ENCODE measurements at places on chromosomes 2 and 18. TPM values are rescaled to one million over a fixed set of nuclear protein-coding genes. Genes with fewer than 3 reads are reported as not detected.

DNA sequence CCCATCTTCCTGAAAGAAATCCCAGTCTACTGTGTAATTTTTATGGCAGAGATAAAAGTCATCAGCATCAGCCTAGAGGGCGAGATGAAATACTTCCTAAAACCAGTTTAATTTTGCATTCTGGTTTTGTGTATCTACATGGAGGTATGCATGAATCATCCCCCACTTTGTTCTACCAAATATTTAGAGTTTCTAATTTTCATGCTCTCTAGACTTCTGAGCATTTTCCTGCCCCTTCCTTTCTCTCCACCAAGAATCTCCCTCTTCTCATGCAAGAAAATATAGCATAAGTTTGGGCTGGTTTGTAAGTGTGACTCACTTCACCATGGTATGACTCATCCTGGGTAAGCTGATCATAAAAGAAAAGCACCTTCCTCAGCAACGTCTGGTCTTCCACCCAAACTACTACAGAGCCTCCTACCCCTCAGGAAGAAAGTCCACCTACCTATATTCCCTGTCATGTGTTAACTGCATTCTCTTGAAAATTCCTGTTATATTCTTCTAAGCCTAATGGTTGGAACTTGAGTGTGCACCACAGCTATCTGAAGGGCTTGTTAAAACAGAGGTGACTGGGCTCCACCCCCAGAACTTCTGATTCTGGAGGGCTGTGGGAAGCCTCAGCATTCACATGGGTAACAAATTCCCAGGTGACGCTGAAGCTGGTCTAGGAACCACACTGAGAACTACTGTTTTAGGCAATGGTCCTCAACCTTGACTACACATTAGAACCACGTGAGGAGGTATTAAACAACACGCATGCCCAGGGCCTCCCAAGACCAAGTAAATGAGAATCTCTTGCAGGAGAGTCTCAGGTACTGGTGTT lies 37.4 kb upstream of the RAPGEF4 start:
- H3K27ac ChIP-seq: no peak overlapping the region
- no peak overlapping the region for H3K4me3 ChIP-seq
- H3K36me3 ChIP-seq: peaks cover 18% of the 10 kb centered on the region
- H3K27me3 ChIP-seq: peaks cover 3% of the 10 kb centered on the region

DNA sequence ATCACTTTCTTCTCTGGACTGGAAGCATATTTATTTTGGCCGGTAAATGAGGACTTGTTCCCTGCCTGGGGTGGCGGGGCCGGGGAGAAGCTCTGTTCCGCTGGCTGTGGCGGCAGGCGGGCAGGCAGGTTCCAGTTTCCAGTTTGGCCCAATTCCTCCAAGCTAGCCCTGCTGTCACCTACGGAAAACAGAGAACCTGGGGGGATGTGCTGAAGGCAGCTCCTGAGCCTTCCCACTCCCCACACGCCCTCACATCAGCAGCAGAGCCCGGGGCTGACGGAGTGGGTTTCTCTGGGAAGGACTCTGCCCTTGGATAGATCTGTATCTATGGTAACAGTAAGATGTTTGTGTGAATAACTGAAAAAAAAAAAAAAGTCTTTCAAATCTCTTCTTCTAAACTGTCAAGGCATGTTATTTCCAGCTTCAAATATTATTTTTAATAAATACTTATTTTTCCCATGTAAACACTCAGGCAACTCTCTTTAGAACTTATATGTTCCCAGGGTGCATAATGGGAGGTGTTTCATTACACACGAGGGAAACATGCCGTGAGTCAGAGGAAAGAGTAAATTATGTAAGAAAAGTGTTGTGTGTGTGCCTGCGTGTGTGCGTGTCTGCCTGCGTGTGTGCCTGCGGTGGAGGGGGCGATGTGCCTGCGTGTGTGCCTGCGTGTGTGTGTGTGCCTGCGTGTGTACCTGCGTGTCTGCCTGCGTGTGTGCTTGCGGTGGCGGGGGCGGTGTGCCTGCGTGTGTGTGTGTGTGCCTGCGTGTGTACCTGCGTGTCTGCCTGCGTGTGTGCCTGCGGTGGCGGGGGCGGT lies 116.1 kb upstream of the ZNF516 start:
- H3K4me1 ChIP-seq: peaks cover 18% of the 10 kb centered on the region
- H3K27ac ChIP-seq: no peak overlapping the region
- H3K4me3 ChIP-seq: no peak overlapping the region
- DNase-seq: no peak
- no peaks in the 10 kb centered on the region for H3K36me3 ChIP-seq
- H3K27me3 ChIP-seq: no peaks in the 10 kb centered on the region

Gene TOGARAM2
- total RNA-seq: 0.62 TPM

Gene SANBR
- 8.9 TPM for total RNA-seq

DNA sequence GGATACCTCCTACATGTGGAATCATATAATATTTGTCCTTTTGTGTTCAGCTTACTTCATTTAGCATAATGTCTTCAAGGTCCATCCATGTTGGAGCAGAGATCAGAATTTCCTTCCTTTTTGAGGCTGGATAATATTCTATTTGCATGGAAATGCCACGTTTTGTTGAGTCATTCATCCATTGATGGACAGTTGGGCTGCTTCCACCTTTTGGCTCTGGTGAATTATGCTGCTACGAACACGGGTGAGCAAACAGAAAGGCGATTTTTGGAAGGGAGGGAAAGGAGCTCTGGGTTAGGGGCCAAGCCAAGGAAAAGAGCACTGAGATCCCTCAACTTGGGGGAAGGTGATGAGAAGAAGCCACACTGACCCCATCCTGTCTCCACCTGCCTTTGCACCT lies 260.5 kb downstream of the TNS1 start:
- H3K27ac ChIP-seq: no peak overlapping the region
- H3K4me1 ChIP-seq: no peaks in the 10 kb centered on the region
- no peaks in the 10 kb centered on the region for H3K36me3 ChIP-seq
- H3K27me3 ChIP-seq: no peaks in the 10 kb centered on the region
- H3K4me3 ChIP-seq: no peak overlapping the region
- no peak for DNase-seq

- no peak overlapping the region for H3K4me3 ChIP-seq
- H3K36me3 ChIP-seq: no peaks in the 10 kb centered on the region
- H3K27me3 ChIP-seq: no peaks in the 10 kb centered on the region
Observed at GRCh38 chr18:63741769-63742168, 33.4 kb upstream of the SERPINB7 start.

- H3K4me3 ChIP-seq: no peak overlapping the region
- H3K27me3 ChIP-seq: no peaks in the 10 kb centered on the region
- H3K4me1 ChIP-seq: peaks cover 36% of the 10 kb centered on the region
Observed at GRCh38 chr18:58287353-58288274, 243.6 kb downstream of the NEDD4L start.

DNA sequence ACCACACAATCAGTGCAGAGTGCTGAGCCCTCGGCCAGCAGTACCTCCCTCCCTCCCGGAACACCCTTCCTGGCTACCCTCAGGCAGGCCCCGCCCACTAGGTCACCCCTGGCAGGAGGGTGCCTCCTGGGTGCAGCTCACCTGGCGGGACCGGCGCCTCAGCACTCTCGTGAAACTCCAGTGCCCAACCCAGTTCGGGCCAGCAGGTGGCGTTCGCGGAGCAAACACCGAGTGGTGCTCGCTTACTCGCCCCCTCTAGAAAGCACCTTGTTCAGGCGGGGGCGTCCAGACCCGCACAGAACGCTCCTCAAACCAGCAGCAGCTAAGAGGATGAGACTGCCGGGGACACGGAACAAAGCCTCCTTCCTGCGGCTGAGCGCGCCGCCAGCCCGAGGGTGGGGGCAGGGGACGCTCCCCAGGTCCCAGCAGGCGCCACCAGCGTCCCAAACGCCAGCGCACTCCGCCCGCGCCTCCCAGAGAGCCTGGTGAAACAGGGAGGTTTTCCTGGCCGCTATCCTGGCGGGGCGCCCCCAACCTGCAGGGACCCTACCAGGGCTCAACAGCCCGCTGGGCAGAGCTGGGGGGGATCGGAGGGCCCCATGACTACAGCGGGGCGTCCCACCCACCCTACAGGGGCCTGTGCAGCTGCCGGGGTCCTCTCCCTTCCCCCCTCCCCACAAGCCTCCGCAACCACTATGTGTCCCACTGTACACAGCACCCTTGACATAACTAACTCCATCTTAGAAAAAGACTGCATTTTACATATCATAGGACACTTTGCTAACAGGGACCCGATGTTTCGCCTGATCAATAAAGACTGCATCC lies 44.7 kb downstream of the MRPS5 start:
- H3K27me3 ChIP-seq: peaks cover 6% of the 10 kb centered on the region
- H3K4me3 ChIP-seq: peak overlapping the region; percentile 65
- no peaks in the 10 kb centered on the region for H3K36me3 ChIP-seq
- H3K4me1 ChIP-seq: peaks cover 24% of the 10 kb centered on the region
- peak; percentile 92 for DNase-seq

DNA sequence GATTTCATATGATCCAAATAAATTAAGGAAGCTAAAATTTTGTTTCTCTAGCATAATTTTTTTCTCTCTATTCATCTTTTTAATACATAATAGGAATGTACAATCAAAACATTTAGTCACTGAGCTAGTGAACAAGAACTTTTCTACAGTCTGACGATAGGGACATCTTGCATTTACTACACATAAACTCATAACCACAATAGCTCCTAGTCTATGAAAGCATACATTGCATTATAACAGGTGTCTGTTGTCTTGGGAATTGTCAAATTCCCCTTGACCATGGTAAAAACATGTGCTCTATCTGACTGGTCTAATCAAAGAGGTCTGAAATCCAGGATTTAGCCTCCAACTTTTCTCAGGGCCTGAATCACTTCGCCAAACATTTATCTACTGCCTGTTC lies 144.8 kb downstream of the FAM124B start:
- no peaks in the 10 kb centered on the region for H3K27me3 ChIP-seq
- H3K27ac ChIP-seq: no peak overlapping the region
- DNase-seq: no peak

DNA sequence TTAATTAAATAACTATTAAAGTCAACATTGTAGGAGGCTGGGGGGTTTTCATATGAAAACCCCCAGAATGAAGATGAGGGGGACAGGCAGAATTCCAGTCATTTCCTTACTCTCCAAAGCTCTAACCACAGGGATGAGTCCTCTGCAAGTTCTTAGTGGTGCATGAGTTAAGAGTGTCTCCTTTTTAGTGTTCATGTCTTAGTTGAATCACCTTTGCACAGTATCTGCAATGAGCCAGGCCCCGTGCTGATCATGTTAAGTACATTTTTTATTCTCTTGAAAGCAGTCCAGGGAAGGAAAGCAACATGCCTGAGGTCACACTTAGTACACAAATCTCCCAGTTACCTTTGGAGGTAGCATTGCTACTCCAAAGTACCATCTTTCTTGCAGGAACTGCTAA lies 25.7 kb upstream of the MSGN1 start:
- H3K27ac ChIP-seq: peak overlapping the region; percentile 16
- no peaks in the 10 kb centered on the region for H3K36me3 ChIP-seq
- peaks cover 16% of the 10 kb centered on the region for H3K4me1 ChIP-seq
- H3K27me3 ChIP-seq: no peaks in the 10 kb centered on the region
- no peak for DNase-seq

Gene SETBP1
- 9.6 TPM for total RNA-seq

DNA sequence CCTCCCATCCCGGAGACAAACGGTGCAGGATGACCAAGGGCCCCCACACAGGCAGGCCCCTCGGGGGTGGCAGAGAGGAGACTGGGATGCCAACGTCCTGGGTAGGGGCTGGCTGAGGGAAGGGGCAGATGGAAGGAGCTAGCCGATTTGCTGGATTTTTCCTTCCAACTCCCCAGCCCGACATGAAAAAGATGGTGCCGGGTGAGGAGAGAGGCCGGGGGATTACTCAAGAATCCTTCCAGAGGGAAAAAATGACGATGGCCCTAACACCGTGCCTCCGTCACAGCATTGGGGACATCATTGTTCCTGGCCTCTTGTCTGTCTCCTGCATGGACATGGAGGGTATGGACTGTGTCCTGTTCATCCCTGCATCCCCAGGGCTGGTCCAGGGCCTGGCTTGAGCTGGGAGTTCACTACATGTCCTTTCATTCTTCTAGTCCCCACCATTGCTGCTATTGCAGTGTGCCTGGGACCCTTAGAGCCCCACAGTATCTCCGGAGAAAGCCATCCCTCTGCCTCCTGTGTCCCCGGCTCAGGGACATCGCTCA lies 217.7 kb downstream of the TNS1 start:
- H3K36me3 ChIP-seq: peaks cover 16% of the 10 kb centered on the region
- H3K4me1 ChIP-seq: peaks cover 8% of the 10 kb centered on the region
- H3K4me3 ChIP-seq: no peak overlapping the region
- DNase-seq: no peak

- peak overlapping the region; percentile 55 for H3K27ac ChIP-seq
- no peak for DNase-seq
- peaks cover 55% of the 10 kb centered on the region for H3K4me1 ChIP-seq
- no peak overlapping the region for H3K4me3 ChIP-seq
- H3K36me3 ChIP-seq: peaks cover 3% of the 10 kb centered on the region
Observed at GRCh38 chr2:101127319-101128056, 23.7 kb downstream of the TBC1D8 start.

- peaks cover 4% of the 10 kb centered on the region for H3K27me3 ChIP-seq
- H3K4me3 ChIP-seq: peak within 1 kb of the TSS; percentile 79
- no peaks in the 10 kb centered on the region for H3K36me3 ChIP-seq
- peak within 1 kb of the TSS; percentile 58 for H3K27ac ChIP-seq
- peaks cover 23% of the 10 kb centered on the region for H3K4me1 ChIP-seq
Observed at GRCh38 chr2:238287737-238288649, at the start of gene PER2. Gene PER2 (minus strand): TSS chr2:238288610. CDS start chr2:238277936, 10,674 bp downstream.

DNA sequence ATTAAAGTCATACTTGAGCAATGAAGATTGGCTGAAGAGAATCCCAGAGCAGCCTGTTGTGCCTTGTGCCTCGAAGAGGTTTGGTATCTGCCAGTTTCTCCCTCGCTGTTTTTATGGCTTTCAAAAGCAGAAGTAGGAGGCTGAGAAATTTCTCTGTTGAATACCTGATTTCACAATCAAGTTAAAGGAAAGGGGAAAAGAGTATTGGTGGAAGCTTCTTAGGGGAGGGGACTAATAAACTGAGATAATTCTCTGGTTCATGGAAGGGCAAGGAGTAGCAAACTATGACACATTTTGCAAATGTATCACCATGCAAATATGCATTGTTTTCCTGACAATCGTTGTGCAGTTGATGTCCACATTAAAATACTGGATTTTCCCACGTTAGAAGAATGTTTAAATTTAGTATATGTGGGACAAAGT lies at the start of gene IL1B:
IL1B (minus strand) TSS at position 85 of the 423 bp plus-strand sequence. CDS start 550 bp downstream, outside the sequence.
- H3K4me1 ChIP-seq: peaks cover 22% of the 10 kb centered on the region
- no peak within 1 kb of the TSS for H3K4me3 ChIP-seq
- DNase-seq: no peak
- H3K27me3 ChIP-seq: peaks cover 15% of the 10 kb centered on the region
- no peaks in the 10 kb centered on the region for H3K36me3 ChIP-seq

DNA sequence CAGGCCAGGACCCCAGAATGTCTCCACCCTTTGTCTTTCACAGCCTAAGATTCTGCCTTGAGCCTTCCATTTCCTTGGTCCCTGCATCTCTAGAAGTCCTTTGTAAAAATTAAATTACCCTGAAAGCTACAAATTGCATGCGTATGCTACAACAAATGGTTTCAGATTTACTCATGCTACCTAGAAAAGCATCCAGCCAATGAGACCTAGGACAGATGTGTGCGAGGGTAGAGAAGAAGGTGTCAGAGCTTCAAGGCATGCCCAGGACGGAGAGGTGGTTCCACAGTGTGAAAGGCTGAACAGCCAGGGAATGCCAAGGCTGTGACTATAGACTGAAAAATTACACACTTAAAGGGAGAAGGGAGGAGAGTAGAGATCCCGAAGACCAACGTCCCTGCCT lies 40.2 kb downstream of the CCBE1 start:
- no peaks in the 10 kb centered on the region for H3K36me3 ChIP-seq
- no peak overlapping the region for H3K4me3 ChIP-seq
- H3K27ac ChIP-seq: no peak overlapping the region
